NCI-H1436 treated with DMSO at 0.1 percent for 48 hours (cell line): ENCODE measurements at places on chromosomes 6 and 20.

DNA sequence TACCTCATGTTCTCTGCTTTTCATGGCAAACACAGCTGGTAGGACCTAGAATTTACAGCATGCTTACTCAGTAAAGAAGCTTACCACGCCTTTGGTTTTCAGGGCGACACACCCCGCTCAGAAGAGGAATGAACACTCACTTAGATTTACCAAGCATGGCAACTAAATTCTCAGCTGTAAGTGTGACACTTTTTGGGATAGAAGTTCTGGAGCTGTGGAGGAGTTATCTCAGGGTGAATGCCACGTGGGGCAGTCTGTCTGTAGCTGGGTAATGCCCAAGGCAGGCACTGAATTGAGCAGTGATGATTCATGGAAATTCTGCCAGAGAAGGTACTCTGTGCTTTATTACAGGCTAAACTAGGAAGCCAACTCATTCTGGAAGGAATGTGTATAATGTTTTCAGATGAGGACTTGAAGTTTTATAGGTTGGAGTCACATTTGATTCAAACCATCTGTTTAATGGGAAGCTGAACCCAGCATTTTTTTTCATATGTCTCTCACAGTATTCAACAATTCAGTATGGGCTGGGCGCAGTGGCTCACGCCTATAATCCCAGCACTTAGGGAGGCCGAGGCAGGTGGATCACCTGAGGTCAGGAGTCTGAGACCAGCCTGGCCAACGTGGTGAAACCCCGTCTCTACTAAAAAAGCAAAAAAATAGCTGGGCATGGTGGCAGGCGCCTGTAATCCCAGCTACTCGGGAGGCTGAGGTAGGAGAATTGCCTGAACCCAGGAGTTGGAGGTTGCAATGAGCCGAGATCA, 3.5 kb upstream of the PRIM2 start:
- DNase-seq: no peak

DNA sequence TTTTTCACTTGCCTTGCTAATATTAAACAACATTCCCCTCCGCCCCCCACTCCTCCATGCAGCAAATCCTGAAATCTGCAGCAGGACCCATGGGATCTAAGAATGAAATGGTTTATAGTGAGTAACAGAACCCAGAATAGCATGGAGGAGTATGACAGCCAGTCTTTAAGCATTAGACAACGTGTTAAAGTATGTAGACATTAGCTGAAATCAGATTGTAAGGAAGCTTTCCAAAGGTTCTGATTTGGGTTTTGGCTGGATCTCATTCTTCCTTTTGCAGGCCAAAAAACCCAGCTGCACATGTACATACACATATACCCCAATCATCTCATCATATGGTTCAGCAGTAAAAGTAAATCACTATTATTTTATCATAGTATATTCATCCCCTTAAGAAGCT, 126.5 kb downstream of the GJA10 start:
- no peak for DNase-seq

DNA sequence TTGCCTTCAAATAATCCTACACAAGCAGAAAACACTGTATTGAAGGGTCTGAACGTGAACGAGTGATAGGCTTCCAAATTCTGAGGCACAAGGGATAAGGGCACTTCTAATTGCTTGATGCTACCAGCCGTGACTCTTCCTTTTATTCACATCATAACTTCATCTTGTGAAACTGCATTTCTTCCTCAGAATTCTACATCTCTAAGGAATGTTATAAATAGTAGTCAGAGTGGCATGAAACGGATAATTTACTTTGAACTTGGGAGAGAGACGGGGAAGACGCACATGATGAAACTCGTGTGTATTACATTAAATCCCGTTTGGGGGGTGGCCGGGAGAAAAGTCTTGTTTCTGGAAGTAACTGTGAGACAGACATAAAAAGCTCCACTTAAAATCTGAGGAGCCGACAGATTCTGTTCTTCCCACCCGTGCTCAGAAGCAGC, 754 bp downstream of the HDDC2 start:
- DNase-seq: no peak

DNA sequence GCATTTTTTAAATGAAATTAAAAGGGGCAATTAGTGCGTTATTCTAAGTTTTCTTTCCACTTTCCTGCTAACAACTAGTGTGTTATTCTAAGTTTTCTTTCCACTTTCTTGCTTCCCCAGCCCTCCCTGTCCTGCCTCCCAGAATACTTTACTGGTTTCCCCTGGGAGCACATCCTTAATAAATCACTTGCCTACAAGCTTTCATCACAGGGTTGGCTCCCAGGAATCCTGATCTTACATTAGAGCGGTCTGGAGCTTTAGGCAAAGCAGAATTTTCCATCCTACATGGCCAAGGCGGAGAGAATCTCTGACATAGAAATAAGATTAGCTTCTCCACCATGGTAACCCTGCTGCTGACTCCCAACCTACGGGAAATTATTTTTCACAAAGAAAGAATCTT, 150.4 kb downstream of the BFSP1 start:
- DNase-seq: no peak

GRCh38 chr6:30820193-30820592, 64.1 kb upstream of the DDR1 start:
- DNase-seq: no peak

DNA sequence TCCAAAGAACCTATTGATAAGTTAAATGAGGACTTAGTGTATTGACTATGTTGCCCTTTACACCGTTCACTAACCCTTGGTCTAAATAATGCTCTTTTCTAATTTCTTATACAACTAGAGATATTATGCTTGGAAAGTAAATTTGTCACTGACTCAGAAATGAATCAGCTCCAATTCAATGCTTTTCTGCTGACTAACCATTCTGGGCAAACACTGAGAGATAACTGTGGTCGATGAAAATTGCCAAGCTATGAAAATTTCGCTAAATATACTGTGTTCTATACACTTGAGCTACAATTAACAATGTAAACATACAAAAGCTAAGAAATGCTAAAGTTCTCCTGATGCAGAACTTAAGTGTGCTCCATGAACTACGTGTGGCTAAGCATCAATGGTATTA, 23.1 kb upstream of the FBXO9 start:
- no peak for DNase-seq

DNA sequence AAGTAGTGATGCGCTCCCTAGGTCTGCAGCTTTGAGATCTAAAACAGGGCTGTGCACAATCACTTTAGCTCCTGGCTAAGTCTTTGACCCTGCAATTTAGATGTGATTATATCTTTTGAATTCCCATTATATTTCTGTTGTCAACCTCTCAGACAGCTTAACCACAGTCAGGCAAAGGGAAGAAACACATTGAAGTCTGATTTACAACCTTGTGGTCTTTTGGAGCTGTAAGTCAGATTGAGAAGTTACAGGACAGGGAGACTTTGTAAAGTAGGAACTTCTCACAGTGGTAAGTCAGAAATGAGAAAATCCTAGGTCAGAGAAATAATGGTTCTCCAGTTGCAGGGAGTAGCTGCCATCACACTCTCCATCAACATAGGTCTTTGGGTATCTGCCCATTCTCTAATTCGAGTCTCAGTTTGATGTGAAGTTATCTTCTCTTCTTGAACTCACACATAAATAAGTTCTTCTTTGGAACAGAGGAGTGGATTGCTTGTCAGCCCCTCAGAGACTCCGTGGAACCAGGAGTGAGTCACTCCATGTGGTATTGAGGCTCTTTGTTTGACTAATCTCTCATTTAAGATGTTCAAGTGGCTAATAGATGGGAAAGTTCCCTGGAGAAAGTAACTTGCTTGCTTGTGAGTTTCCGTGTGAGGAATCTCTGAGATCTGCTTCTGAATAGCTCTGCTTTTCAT, 35.0 kb upstream of the SGK1 start:
- DNase-seq: no peak

- peak; percentile 31 for DNase-seq
These were observed 33.6 kb downstream of the GFOD1 start for GRCh38 chr6:13453771-13454251.

DNA sequence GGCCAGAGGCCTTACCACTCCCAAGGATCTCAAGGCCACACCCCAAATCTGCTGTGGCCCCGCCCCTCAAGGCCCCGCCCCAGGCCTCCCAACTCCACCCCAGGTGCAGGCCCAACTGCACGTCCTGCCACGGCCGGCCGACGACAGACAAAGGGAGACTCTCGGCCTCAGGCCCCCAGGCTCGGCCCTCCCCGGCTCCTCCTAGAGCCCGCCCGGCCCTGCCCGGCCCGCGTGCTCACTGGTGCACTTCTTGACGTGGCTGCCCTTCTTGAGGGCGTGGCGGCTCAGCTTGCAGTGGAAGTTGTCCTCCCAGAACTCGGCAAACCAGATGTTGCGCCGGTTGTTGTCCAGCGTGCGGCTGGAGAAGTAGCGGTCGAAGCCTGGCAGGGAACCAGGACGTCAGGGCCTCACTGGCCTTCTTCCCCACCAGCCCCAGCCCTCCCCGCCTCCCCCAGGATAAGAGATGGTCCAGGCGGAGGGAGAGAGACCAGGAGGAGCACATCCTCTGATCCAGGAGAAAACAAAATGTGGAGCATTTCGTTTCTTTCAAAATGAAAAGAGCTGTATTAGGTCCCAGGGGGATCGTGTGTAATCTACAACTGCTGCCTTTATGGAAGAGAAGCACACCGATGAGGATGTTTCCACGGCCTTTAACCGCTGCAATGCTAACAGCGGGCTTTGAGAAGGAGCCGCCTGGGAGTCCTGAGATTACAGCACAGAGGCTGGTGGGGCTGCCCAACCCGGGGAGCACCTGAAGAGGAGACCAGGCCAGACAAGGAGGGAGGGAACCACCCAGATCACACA, 89.4 kb downstream of the GRM4 start:
- no peak for DNase-seq

DNA sequence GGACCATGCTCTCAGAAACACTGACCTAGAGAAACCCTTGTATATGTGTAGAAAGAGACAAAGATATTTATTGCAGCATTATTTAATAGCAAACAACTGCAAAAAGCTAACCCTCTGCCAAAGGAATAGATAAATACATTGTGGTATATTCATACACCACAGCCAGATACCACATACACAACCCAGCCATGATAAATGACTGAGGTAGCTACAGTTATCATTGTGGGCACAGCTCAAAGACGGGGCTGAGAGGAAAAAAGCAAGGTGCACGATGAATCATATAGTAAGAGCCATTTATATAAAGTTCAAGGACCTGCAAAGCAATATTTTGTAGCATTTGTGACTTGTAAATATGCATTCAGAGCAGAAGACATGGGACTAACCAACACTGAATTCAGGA, 30.8 kb downstream of the RSPO4 start:
- no peak for DNase-seq

GRCh38 chr20:6579824-6580223, 187.7 kb upstream of the BMP2 start:
- no peak for DNase-seq

- no peak for DNase-seq
These were observed 55.1 kb downstream of the MYLK4 start for GRCh38 chr6:2695454-2696095.

DNA sequence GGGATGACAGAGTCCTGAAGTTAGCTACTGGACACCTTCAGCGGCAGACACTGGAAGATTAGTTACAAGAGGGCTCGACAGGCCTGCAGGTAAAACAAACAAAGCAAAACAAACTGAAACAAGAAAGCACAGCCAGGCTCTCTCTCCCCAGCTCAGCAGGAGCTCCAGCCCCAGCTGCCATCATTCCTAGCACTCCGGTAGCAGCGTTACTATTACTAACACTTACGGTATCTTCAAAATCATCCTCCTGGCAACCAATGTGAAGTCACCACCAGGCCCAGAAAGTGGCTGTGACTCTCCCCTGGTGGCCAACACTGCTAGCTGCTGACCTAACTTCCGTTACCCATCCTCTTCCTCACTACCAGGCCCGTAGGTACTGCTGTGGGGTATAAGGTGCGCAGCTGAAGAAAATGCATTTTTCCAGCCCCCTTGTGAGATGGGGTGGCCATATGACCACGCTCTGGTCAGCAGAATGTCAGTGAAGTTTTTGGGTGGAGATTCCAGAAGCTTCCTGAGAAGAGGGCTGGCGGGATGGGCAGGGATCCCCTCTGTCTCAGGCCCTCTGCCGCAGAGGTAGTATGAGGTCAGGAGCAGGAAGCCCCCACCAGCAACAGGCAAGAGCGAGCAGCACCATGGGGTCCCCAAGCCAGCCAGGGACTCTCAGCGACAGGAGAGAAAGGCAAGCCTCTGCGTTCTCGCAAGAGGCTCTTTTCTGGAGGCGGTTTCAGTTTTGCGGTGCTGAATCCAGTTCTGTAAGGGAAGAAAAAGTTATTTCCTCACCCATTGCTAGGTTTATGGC, 37.4 kb upstream of the TBXT start:
- no peak for DNase-seq

GRCh38 chr20:45311589-45312211, 3.6 kb upstream of the MATN4 start:
- DNase-seq: no peak

DNA sequence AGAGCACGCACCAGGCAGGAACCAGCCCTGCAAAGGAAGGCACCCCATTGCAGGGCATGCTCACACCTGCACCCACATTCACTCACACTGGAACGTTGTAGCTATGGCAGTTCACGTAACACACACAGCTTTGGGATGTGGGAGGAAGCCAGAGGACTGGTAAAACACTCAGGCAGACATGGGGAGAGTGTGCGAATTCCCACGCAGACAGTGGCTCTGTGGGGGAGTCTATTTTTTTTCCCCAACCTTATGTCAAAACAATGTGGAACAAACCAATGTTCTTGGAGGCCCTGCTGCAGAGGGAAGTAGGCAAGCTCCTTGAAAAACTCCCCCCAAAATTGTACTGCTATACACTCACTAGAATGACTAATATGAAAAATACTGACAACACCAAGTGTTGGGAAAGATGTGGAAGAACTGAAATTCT, 91.0 kb downstream of the PPP1R14C start:
- DNase-seq: no peak

DNA sequence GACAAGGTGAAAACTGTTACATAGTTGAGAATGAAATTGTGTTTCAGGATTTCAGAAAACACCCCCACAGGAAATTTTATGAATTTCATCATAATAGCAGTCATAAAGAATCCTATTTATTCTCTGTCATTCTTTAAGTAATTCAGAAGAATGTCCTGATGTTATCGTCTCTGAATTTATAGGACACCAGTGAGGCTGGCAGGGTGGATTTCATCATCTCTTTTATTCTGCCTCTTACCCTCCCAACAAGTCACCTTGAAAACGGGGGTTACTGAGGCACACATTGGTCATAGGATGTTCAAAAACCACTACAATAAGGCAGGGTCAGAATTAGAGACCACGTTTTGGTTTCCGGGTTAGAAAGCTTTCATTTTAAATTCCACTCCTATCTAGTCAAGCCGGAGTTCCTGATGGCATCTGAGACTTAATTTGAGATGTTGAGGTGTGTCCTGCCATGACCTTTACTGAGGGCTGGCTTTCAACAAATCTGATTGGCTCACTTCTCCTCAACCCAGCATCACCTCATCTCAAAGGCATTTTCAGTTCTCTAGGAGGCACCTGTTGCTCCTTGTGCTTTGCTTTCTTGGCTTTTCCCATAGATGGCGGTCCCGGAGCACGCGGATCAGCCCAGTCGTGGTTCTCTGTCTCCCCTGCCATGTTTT, 230.6 kb upstream of the SUPT3H start:
- DNase-seq: no peak
